Nephron progenitor cell (in vitro differentiated cells): ENCODE measurements at places on chromosomes 5 and 9.

- DNase-seq, result no peak
Observed at GRCh38 chr9:81801190-81801589, 111.8 kb upstream of the TLE1 start.

DNA sequence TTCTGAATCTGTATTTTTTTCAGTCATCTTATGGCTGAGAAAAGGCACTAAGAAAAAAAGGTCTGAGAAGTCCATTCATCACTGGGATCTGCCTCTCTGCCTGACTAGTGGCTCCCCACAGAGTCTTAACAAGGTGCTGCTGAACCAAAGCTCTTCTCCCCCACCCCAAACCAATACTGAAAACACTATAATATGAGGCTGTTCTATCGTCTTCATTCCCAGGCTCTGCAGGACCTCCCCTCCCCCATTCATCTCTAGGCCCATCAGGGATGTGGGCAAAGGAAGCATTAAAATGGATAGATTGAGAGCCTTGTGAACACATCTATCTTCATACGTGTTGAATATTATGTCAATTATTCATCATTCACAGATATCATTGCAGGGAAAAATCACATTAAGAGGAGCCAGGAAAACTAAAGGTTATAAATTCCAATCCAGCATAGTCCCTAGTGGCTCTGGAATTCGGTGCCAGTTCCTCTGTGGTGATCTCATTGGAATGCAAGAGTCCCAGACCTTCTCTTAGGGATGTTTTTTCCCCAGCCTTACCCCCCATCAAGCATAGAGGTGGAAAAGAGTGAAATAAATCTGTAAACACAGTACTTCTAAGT lies 44.3 kb upstream of the GPR151 start:
- no peak for DNase-seq

- DNase-seq, result no peak
Observed at GRCh38 chr9:130844044-130844451, 9.0 kb downstream of the ABL1 start.

DNA sequence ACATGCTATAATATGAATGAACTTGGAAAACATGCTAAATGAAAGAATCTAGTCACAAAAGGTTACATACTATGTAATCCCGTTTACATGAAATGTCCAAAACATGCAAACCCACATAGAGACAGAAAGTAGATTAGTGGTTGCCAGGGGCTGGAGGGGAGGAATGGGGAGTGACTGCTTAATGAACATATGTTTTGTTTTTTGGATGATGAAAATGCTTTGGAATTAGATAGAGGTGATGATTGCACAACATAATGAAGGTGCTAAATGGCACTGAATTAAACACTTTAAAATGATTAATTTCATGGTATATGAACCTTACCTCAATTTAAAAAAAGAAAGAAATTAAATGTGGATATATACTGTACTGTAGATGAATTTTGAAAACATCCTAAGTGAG lies 17.6 kb upstream of the NDFIP1 start:
- DNase-seq, result no peak

GRCh38 chr5:103744159-103744558 lies 181.6 kb upstream of the NUDT12 start:
- no peak for DNase-seq

GRCh38 chr5:60339691-60340201 lies 360.2 kb downstream of the DEPDC1B start:
- no peak for DNase-seq

DNA sequence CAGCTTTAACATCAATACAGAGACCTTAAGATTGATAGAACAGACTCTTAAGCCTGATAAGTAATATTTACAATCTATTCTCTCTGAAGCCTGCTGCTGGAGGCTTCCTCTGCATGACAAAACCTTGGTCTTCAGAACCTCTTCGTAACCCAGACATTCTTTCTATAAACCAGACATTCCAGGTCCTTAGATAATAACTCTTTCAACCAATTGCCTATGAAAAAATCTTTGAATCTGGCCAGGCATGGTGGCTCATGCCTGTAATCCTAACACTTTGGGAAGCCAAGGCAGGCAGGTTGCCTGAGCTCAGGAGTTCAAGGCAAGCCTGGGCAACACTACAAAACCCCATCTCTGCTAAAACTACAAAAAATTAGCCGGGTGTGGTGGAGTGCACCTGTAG lies 327.8 kb downstream of the ENC1 start:
- no peak for DNase-seq

DNA sequence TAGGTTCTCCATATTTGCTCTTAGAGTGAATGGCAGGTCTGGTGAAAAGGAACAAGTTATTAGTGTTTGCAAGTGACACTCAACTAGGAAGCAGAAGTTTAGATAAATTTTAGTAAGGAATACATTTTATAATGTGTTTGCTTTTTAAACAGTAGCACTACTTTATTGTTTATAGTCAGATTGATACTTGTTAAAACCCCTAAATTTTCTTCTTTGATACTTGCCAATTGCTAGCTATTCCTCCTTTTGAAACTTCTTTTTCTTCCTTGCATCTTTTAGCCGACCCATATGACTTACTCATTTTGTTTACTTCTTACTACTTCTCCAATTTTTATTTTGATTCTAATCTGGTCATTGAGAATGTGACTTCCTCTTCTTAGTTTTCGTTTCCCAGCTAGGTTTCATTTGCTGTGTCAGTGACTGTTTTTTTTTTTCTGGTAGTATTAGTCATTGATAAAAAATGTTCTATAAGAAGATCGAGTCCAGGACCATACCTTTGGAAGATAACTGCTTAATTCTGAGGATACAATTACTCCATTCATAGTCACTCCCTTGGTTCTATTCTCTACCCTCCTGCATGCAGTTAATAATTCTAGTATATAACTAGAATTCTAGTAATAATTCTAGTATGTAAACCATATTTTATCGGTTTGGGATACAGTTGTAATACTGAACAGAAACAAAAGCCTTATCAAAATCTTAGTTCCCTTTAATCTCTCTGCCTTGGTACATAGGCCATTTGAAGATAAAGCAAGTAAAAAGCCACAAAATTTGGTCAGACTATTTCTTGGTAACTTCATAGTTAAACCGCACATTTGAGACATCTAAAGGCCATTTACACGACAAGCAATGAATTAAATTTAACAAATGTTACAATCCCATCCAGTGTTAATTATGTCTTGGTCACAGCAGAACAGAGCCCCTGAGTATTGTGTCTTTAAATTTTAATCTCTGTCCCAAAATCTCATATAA lies 2.8 kb upstream of the RICTOR start:
- no peak for DNase-seq

- DNase-seq, result no peak
Observed at GRCh38 chr5:173771725-173772383, 116.3 kb upstream of the CPEB4 start.

- no peak for DNase-seq
Observed at GRCh38 chr5:74647096-74647495, 6.6 kb upstream of the ENC1 start.

DNA sequence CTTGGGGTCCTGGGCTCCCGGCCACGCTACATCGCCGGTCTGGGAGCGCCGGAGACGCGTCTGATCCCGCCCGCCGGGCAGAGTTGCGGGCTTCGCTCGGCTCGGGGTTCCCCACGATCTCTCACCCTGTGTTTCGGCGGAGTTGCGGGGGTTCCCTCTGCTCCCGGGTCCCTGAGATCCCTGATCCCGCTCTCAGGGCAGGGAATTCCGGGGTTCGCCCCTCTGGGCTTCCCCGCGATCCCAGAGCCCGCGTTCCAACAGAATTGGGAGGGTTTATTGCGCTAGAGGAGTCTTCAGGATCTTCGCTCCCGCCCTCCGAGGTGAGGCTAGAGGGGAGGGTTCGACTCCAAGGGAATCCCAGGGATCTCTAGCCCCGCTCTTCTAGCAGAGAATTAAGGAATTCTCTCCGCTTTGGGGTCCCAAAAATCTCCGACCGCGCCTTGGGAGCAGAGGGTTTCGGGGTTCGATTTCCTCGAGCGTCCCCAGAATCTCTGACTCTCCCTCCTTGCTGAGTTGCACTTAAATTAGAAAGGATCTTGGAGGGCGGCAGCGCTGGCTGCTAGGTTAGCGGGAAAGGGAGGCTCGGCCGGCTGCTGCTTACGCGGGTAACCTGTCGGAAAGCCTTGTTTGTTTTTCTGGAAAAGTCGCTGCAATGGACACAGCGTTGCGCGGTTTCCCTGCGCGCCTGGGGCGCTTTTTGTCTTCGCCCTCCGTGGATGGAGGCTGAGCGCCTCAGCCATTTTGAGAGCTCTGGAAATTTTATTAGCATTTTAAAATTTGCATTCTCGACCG lies 1.3 kb downstream of the DMRT1 start:
- DNase-seq, result peak; percentile 41

GRCh38 chr9:4306777-4307121 lies 6.9 kb upstream of the GLIS3 start:
- DNase-seq, result no peak

- DNase-seq, result no peak
Observed at GRCh38 chr5:88672644-88673252, 210.2 kb downstream of the MEF2C start.

- DNase-seq, result no peak
Observed at GRCh38 chr9:94819161-94819687, 92.7 kb downstream of the AOPEP start.

DNA sequence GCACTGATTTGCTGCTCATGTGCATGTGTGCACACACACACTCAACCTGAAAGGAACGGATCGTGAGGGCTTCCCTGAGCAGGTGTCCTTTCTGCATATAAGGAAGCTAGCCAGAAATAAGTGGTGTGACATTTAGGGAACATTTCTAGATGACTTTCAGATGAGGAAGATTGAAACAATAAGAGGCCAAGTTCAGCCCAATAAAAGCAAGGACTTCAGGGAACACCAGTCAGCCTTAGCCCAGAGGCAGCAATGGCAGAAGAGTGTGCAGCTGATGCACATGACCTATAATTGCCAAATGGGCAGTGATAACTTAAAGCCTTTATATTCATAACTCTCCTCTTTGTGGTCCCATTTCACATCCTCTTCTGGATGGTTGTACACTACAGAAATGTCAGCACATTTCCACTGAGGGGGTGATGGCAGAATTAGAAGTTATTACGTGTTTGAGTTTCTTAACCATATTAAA lies 255.5 kb downstream of the TRIM32 start:
- no peak for DNase-seq

- DNase-seq, result no peak
Observed at GRCh38 chr9:127943011-127943662, 5.5 kb upstream of the DPM2 start.

- no peak for DNase-seq
Observed at GRCh38 chr9:105330755-105331154, 86.3 kb downstream of the SLC44A1 start.

GRCh38 chr9:18907927-18908625 lies 124.9 kb downstream of the SAXO1 start:
- no peak for DNase-seq

- DNase-seq, result no peak
Observed at GRCh38 chr9:85577353-85577952, 164.3 kb downstream of the AGTPBP1 start.

- no peak for DNase-seq
Observed at GRCh38 chr9:88742483-88742882, 207.5 kb downstream of the NXNL2 start.

DNA sequence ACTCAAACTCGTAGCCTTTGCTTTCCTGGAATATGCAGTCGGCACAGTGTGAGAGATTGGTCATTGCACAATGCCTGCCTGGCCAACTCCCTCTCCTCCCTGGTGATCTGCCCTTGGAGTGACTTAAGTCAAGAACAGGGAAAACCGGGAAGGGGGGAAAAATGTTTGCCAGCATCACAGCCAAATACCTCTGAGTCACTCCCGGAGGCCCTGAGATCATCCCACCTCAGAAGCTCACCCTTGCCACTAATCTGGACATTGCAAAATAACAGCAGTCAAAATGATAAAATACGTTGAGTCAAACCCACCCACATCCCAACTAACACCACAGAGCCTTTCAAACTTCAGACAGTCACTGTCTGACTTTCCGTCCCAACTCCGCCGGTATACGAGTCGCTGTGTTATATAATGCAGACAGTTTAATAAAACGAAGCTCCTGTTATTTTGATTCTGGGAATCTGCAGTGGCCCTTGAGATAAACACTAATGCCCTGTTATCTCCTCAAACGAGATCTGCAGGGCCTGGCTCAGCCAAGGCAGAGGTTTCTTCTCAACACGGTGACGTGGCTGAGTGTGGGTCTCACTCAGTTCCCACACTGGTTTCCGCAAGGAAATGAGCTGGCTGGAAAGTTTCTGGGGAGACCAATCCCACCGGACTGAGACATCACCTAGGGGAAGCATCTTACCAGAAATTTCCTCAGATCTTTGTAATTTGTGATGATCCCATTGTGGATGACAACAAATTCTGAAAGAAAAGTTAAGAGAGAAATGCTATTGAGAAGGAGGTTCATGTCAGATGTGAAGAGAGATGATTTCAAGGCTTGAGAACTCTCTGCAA lies 22.1 kb downstream of the GFPT2 start:
- no peak for DNase-seq

GRCh38 chr9:21559402-21560280 lies 77.5 kb upstream of the IFNE start:
- DNase-seq, result peak; percentile 76

DNA sequence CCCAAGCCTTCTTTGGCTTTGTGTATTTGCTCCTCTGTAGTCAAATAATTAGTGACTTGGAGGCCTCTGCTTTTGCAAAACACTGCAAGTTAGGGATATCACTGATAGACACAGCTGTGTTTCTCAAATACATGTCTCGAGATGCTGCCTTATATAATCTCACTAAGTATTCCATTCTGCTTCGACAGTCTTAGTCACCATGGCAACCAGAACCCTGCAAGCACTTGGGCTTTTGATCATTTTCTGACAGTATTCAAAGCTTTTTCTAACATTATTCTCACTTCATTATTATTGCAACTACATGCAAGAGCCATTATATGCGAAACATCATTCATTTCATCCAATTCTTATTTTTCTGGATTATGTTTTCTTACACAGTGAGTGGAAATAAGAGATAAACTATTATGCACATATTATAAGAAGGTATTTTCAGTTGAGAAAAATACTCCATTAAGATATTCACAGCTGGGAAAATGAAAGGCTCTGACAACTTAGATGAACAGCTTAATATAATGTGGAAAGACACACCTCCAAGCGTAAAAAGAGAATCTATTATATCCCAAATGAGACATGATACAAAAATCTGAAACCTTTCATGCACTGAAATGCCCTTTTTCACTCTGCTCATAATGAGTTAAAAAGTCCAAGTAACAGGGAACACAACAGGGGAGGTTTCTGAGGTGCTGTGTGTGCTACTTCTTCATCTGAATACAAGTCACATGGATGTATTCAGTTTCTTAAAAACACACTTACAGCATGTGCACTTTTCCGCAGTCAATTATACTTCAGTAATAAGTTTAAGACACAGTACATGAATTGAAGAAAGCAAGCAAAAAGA lies 93.9 kb downstream of the SCAI start:
- no peak for DNase-seq

DNA sequence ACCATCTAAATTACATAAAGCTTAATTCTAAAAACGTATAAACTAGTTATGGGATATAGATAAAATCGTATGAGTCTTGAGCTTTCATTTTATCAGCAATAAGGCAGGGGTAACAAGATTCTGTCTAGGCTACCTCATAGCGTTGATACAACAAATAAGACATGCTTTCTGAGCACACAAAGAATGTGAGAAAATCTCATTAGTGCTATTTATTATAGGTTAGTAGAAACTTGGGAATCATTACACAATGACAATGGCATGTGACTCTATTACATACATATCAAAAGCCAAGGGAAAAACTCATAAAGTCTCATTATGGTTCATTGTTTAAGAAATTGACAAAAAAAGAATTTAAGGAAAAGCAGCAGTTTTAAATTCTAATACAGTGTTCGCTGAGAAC lies 448.6 kb downstream of the PLK2 start:
- no peak for DNase-seq
